Left ventricle myocardium inferior (tissue), 1 donor: ENCODE measurements at places on chromosomes 5 and 9. TPM values are rescaled to one million over a fixed set of nuclear protein-coding genes. Genes with fewer than 3 reads are reported as not detected.

DNA sequence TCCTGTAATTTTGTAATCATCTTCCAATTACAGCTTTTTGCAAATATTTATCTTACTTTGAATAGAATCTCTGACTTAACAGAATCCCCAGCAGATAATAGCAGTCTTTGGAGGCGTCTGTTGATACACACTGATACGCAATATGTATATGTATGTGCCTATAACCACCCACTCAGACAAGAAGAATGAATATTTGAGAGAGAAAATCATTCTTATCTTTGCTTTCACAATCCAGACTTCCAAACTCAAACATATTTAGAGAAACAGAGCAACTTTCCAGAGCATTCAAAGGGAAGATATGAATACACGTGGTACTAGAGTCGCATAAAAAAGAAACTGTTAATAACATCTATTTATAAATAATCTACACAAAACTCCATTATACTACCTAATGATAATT is 6.1 kb downstream of the RORB start:
- H3K27me3 ChIP-seq = peaks cover 42% of the 10 kb centered on the region
- peaks cover 25% of the 10 kb centered on the region for H3K4me1 ChIP-seq
- no peaks in the 10 kb centered on the region for H3K36me3 ChIP-seq
- no peak for DNase-seq
- no peak overlapping the region for H3K27ac ChIP-seq

SOX30 gene
- total RNA-seq = 0.08 TPM

GBGT1 gene
- total RNA-seq = 6.3 TPM

ANKRD18A gene
- total RNA-seq = 2.6 TPM

DNA sequence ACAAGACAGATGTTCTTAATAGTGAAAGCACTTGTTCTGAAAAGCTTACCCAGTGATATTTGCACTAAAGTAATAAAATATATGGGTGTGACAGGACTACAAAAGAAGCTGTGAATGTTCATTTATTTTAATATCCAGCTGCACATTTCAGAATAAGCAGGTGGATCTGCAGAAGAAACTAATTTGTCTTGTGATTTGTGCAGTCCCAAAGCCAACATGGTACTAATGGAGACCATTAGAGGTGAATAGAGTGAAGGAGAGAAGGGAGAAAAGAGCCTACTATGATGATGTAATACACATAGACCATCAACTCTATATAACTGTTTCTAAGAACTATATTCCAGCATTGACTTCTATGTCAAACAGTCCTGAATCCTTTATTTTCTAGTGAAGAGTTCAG is 362.8 kb downstream of the ISL1 start:
- no peaks in the 10 kb centered on the region for H3K27me3 ChIP-seq
- no peaks in the 10 kb centered on the region for H3K4me1 ChIP-seq
- H3K36me3 ChIP-seq = no peaks in the 10 kb centered on the region
- no peak for DNase-seq

- H3K27ac ChIP-seq = peak overlapping the region; percentile 98
- H3K4me3 ChIP-seq = peak overlapping the region; percentile 77
- peaks cover 21% of the 10 kb centered on the region for H3K36me3 ChIP-seq
- H3K4me1 ChIP-seq = peaks cover 44% of the 10 kb centered on the region
Measured at GRCh38 chr9:107484117-107484723, 5.3 kb downstream of the KLF4 start.

DNA sequence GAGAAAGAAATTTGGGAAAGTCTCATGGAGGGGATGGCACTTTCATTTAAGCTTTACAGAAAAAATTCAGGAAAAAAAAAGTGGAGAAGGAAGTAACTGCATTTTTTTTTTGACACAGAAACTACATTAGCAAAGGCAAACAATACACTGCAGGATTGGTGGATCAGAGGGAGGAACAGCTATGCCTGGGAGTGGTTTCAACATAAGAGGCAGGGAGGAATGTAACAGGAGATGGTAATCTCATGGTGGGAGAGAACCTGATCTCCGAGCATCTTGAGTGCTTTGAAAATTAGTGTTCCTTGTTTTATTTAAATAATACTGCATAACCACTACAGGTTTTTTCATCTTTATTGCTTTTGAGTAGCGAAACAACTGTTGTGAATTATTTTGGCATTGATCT is 249.4 kb downstream of the FAM170A start:
- H3K27me3 ChIP-seq = no peaks in the 10 kb centered on the region
- H3K36me3 ChIP-seq = no peaks in the 10 kb centered on the region
- no peak overlapping the region for H3K4me3 ChIP-seq
- no peaks in the 10 kb centered on the region for H3K4me1 ChIP-seq

ORM2 gene
- not detected for total RNA-seq

SPAG8 gene
- total RNA-seq = 3.4 TPM
